Colonic mucosa (tissue), 4 donors: ENCODE measurements at places on chromosomes 7 and 10. TPM values are rescaled to one million over a fixed set of nuclear protein-coding genes. Genes with fewer than 3 reads are reported as not detected.

- no peak for DNase-seq
Measured at GRCh38 chr10:78630944-78631838, 437.6 kb upstream of the ZMIZ1 start.

The FAM25C gene
- total RNA-seq: not detected

GRCh38 chr7:19111474-19112273 is 5.8 kb downstream of the TWIST1 start:
- DNase-seq: no peak

The MET gene
- total RNA-seq: 38.3 TPM

The CLRN3 gene
- total RNA-seq: 110 TPM

The ACBD7 gene
- total RNA-seq: 0.44 TPM

- DNase-seq: no peak
Measured at GRCh38 chr7:99623702-99624447, 7.1 kb downstream of the ZSCAN25 start.

DNA sequence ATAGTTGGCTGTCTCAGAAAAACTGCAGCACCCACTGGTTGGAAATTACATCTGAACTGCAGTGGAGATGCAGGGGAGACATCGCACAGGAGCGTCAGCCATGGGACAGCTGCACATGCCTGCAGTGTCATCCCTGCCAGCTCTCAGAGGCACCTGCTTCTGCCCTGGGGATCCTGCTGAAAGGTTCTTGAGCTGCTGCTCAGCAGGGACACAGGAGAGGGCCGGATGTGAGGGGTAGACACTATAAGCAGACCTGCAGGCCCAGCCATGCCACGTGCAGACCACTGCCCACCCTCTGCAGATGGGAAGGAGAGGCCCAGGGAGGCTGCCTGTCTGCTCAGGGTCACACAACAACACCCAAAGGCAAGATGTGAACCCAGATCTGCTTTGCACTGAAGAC is 601.4 kb downstream of the DNAJB6 start:
- DNase-seq: no peak

DNA sequence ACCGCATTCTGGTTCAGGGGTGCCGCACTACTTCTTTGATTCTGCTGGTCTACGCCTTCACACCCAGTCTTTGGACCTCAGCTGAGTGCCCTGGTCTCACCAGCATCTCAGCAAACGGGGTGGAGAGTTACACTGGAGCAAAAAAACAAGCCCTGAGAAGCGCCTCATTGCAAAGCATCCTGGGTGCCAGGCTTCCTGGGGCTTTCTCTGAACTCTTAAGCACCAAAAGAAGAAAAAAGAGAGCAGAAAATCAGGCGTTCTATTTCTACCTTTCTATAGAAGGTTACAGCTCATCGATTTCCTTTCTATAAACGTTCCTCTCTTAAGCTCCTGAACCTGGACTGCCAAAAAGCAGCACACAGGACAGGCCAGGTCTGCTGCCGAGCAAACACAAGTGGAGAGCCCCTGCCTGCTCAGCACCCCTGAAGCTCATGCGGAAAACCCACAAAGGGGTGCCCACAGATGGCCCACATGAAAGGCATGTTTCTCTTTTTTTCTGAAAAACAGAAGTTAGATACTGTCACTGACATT is 217.9 kb downstream of the SFMBT2 start:
- no peak for DNase-seq

DNA sequence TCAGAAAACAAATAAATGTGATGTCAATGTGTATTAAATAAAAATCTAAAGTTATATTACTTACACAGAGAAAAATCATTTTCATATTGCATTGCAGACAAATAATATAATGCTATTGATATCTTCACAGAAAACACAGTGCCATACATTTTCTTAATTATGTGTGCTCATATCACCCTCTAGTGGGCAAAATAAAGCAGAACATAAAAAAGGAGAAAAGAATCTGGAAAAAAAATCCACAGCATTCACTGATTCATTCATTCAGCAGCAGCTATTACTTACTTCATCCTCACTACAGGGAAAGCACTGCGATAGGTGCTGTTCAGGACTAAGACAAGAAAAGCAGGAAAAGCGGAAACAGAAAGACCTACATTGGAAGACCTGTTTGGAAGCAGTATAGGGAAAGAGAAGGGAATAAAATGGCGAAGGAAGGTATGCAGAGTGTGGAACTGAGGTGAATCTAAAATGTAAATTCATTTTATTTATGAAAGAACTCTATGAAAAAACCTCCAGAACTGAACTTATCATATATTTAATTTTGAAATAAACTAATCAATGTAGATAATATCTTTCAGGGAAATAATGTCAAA is 73.2 kb downstream of the POT1 start:
- no peak for DNase-seq

The MRLN gene
- total RNA-seq: not detected

The GNAT3 gene
- not detected for total RNA-seq

The CALML3 gene
- total RNA-seq: 0.11 TPM

DNA sequence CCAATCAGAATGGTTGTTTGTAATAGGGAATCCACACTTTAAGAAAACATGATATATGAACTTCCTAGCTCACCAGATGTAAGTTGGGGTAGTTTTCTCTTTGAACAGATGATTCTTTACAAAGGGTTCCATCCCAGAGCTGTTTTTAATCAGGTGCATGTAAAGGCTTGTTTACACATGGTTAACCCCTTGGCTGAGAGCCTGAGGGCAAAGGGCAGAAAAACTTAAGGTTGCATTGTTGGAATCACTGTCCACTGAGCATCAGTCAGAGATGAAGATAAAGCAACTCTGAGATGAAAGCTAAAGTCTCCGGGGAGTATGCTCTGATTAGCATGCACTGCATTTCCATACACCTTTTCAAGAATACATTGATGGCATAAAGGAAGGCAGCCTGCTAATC is 518.2 kb downstream of the SORCS3 start:
- DNase-seq: no peak

DNA sequence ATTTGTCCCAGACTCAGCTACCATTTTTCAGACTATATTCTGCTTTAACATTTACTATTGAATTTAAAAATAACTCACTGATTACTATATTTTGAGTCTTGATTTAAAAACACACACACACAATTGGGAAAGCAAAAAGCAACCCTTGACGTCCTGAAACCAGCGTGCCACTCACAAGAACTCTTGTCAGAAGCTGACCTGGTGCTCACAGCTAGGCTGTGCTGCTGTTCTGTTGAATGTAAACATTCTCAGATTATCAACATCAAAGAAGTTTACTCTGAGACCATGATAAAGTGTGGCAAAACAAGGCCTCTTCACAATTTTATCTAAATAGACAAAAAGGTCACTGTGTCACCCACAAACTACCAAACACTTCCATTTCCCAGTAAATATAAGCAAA is 62.6 kb upstream of the CACNA2D1 start:
- no peak for DNase-seq

DNA sequence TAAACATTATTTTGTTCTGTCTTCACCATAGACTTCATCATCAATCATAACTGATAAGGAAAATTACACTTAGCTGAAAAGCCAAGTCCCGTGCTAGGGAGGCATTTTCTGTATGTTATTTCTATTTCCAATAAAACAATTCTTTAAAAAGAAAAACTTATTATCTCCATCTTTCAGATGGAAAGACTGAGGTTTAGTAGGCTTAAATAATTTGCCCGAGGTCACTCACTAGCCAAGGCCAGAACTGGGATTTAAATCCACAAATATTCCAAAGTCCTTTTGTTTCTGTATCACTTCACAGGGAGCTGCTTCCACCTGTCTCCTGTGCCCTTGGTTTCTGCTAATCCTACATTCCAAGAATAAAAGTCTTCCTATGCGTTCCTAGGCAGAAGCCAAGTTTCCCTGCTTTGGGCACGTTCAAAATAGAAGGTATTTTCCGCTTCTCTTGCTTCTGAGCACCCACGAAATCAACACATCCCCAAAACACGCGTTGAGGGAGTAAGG is 732 bp downstream of the CPVL start:
- no peak for DNase-seq

The RHOBTB1 gene
- total RNA-seq: 4.9 TPM

The DLX5 gene
- total RNA-seq: not detected

The A1CF gene
- 38.9 TPM for total RNA-seq

The APBB1IP gene
- 2.1 TPM for total RNA-seq

GRCh38 chr7:954330-955238 is at the start of gene ADAP1:
TSS of gene ADAP1 (minus strand) at chr7:954680. CDS start at chr7:954477, 203 bp downstream.
- peak; percentile 51 for DNase-seq

The MAPK8 gene
- 32.3 TPM for total RNA-seq

GRCh38 chr10:102299873-102300272 is 54.5 kb downstream of the GBF1 start:
- no peak for DNase-seq

- no peak for DNase-seq
Measured at GRCh38 chr10:91127341-91128082, 93.0 kb upstream of the PCGF5 start.

- no peak for DNase-seq
Measured at GRCh38 chr7:41098402-41098801, 604.5 kb downstream of the INHBA start.

The EEF1AKMT2 gene
- 14.7 TPM for total RNA-seq

DNA sequence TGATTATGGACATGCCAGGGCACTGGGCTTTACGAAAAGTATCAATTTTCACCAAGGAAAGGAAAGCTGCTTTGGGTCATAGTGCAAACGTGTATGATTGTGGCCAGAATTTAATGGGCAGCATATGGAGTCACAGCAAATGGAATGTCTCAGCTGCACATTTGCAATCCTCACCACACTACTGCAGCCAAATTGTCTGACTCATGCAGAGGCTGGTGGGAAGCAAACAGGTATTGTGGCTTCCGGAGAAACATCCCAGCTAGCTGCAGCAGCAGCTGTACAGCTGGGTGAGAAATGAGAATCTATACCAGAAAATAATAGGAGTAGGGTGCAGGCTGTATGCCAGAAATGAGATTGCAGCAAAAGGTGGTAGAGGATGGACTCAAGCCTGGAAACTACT is 374.7 kb upstream of the VWC2 start:
- no peak for DNase-seq

GRCh38 chr7:116525298-116525912 is 569 bp downstream of the CAV1 start:
- DNase-seq: peak; percentile 44

DNA sequence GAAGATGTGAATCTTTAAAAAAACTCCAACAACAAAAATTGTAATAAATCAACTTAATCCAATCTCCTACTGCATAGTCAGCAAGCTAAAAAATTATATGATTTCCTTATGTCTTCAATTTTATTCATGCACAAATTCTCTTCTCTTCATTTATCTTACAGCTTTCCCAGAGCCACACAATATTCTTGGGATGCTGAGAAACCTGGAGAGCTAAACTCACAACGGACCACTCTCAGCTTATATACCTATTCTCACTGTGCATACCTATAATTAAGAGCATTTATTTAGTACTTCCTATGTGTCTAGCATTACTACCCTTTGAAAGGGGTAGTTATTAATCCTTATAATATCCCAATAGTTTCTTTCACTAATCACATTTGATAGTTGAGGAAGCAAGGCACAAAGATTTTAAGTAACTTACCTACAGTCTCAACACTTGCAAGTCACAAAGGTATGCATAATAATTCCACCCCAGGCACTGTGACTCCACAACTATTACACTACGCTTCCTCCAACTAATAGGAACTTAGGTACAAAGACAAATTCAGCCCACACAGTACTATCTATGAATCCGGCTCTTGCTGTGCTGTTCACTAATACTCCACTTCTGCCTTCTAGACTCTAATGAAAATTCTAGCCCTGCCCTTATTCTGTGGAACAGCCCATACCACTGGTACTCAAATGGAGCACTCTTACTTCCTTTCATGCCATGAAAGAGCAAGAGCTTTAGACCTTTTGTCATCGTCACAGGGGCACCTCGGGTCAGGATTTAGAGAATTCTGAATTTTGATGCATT is 5.1 kb downstream of the CCDC71L start:
- no peak for DNase-seq
